M059J (cell line): ENCODE measurements at places on chromosomes 1 and 21.

DNA sequence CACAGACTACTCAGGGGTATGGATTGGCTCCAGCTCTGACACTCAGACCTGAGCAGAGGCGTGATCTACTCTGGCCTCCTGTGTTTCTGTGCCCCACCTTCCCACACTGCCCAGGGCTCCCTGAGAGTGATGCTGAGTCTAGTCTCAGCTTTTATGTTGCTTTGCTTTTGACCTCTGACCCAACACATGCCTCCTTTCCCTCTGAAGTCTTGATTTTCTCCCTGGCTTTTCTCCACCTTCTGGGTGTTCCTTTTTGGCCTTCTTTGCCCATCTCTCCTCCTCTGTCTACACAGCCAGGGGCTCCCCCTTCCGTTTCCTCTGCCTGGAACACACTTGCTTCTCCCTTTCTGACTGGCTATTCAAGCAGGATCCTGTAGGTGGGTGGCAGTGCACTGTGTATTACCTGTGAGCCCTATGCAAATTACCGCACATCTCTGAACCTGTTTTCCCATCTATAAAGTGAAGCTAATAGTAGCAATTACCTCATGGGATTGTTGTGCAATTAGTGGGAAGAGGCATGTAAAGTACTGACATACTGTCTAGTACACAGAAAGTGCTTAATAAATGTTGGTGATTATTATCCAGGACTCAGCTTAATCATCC is 13.7 kb upstream of the MEX3A start:
- DNase-seq, result no peak

GRCh38 chr21:28483301-28484035 is 509.2 kb downstream of the LTN1 start:
- DNase-seq, result no peak

DNA sequence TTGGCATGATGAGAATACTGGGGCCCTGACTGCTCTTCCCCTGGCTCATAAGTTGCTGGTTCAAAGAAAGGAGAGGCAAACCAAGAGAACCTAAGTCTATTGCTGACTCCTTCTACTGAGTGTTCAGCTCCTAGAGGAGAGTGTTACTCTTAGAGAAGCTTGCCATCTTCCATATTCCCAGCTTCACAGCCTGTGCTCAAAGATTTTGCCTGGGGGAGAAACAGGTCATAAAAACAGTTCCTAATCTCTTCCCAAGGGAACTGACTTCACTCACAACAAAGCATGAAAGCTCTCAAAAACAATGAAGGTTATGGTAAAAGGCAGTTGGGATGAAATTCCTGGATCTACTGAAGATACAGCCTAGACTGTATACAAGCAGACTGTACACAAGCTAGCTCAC is 37.1 kb downstream of the LRRC40 start:
- DNase-seq, result no peak

GRCh38 chr1:240602189-240602588 is 9.8 kb downstream of the GREM2 start:
- DNase-seq, result no peak

DNA sequence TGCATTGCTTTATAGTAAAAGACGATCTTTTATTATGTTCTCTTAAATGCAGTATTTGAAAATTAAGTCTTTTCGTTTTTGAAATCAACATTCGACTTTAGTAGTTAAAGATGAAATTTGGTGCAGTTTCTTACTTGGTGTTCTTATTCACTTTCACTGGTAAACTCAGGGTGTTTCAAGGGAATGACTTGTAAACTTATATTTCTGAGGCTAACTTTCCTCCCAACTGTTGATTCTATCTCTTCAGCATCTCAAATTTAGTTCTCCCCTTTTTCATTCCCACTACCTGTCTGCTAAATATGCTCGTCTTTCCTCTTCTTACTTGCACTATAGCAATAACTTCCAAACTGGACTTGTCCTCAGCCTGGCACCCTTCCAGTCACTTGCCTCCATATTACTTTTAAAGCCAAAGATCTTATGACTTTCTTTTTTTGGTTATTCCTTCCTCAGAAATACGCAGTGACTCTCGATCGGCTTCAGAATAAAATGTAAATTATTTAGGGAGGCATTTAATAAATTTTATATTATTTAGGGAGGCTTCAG is 988 bp downstream of the SLC35A3 start:
- DNase-seq, result peak; percentile 12

GRCh38 chr1:23796466-23797271 is 3.9 kb downstream of the GALE start:
- no peak for DNase-seq

- DNase-seq, result peak; percentile 76
Measured at GRCh38 chr1:161382214-161383019, 14.7 kb upstream of the CFAP126 start.

- DNase-seq, result no peak
Measured at GRCh38 chr1:155016231-155016831, 13.7 kb downstream of the ZBTB7B start.

GRCh38 chr1:9767964-9768668 is 55.6 kb downstream of the CLSTN1 start:
- DNase-seq, result no peak

GRCh38 chr1:103424650-103425049 is 100.8 kb upstream of the RNPC3 start:
- no peak for DNase-seq
